D341Med (cell line): ENCODE measurements at places on chromosomes 5 and 9.

GRCh38 chr5:160545832-160546231 is 124.2 kb downstream of the PTTG1 start:
- no peak for DNase-seq

- DNase-seq, result peak; percentile 74
These were observed 4.8 kb upstream of the SMU1 start for GRCh38 chr9:33081128-33081851.

GRCh38 chr5:64125521-64125920 is 40.1 kb upstream of the RNF180 start:
- no peak for DNase-seq

DNA sequence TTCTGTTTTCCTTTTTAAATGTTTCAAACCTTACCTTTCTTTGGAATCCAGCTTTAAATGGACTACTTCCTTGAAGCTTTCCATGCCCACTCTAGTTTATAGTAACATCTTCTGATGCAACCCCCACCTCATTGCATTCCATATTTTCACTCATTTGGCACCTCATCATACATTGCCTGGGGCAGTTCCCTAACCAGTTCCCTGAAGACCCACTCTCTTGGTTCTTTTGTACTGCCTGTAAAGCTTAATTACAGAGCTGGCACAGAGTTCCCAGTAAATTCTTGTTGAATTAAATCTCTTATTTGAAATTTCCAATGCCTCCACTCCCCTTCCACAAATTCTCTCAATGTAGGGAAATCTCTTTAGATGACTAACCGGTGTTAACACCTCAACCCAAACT is 257.2 kb downstream of the ARRDC3 start:
- no peak for DNase-seq

DNA sequence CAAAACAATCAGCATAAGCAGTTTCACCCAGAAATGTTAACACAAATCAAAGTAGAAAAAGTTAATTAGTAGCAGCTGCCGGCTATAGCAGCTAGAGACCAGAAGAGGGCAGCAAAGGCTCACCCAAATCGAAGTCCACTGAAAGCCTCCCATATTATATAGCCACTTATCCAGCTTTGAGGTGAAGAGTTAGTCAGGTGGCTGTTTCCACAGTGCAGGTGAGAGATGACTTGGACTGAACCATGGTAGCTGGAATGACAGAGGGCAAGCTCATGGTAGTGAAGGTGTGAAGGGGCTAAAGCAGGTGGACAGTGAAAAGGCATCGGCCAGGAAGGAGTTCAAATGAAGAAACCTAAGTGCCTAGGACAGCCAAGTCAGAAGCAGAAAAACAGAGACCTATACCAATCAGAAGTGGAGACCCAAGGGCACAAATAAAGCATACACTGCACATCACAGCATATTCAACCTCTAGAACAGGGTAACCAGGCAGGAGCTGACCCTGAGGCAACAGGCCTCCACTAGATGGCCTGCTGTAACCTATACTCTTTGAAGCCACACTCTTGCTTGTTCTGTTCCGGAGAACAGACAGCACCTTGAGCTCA is 7.2 kb upstream of the RNF38 start:
- DNase-seq, result peak; percentile 63

GRCh38 chr9:81116340-81117137 is 572.8 kb downstream of the TLE1 start:
- DNase-seq, result no peak

DNA sequence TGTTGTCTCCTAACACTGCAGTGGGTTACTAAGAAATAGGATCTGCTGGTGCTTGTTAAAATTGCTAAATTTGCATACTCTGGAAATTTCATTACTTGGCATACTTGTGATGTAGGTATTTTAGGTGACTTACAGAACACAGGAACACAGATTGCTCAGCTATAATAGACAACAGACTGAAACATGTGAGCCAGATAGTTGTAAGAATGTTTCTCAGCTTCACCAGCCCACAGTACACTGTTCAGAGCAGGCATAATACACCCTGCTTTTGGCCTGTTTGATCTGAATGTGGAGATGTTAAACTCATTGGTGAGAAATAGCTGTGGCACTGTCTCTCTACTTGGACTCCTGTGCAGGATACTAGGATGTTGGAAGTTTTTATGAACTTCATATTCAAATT is 275.7 kb downstream of the CSNK1G3 start:
- DNase-seq, result no peak

DNA sequence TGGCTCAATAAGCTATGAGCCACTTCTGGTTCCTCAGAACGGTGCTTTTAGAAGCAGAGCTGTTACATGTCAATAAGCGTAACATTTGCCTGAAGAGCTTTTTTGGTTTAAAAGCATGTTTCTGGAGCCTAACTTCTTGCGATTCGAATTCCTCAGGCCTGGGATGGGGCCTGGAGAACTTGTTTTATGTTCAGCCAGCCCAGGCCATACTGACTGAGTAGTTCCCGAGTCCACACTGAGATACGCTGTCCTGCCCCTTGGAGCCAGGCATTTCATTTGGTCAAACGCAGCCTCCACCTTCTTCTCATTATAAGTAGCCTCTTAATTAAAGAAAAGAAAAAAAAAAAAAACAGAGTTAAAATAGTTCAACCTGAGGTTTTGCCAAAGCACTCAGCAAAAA is 260.6 kb upstream of the ANKRD55 start:
- no peak for DNase-seq

- DNase-seq, result no peak
These were observed 56.1 kb downstream of the MED27 start for GRCh38 chr9:132023419-132024180.

GRCh38 chr5:80516826-80517225 is 28.9 kb downstream of the FAM151B start:
- DNase-seq, result no peak

- peak; percentile 43 for DNase-seq
These were observed 3.0 kb upstream of the UBE2R2 start for GRCh38 chr9:33813712-33814641.

- no peak for DNase-seq
These were observed 576 bp downstream of the MAP1B start for GRCh38 chr5:72107901-72108201.

GRCh38 chr5:16550316-16550952 is 66.4 kb downstream of the RETREG1 start:
- DNase-seq, result peak; percentile 75

DNA sequence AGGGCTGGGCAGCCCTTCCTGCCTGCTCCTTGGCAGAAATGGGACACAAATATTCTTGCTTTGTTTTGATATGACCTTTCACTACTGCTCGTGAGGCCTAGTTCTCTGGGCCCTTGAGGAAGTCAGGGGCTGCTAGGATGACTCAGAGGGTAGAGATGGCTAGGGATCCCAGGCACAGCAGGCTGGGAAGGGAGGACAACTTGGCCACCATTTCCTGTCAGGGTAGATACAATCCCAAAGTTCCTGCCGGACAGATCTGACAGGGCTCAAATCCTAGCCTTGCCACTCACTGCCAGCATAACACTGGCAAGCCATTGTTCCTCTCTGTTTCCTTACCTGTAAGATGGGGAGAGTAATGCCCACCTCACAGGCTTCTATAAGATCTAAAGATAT is 31.7 kb upstream of the MEIKIN start:
- DNase-seq, result no peak
